Upper lobe of right lung (tissue), 1 donor: ENCODE measurements at places on chromosomes 2 and 18. TPM values are rescaled to one million over a fixed set of nuclear protein-coding genes. Genes with fewer than 3 reads are reported as not detected.
A peak's percentile ranks its signal among the peaks of the same experiment; 100 is the strongest.

GRCh38 chr18:41660654-41661053 lies 294.4 kb upstream of the PIK3C3 start:
- no peaks in the 10 kb centered on the region for H3K4me1 ChIP-seq
- no peak overlapping the region for H3K27ac ChIP-seq
- DNase-seq: no peak
- H3K27me3 ChIP-seq: no peaks in the 10 kb centered on the region

DNA sequence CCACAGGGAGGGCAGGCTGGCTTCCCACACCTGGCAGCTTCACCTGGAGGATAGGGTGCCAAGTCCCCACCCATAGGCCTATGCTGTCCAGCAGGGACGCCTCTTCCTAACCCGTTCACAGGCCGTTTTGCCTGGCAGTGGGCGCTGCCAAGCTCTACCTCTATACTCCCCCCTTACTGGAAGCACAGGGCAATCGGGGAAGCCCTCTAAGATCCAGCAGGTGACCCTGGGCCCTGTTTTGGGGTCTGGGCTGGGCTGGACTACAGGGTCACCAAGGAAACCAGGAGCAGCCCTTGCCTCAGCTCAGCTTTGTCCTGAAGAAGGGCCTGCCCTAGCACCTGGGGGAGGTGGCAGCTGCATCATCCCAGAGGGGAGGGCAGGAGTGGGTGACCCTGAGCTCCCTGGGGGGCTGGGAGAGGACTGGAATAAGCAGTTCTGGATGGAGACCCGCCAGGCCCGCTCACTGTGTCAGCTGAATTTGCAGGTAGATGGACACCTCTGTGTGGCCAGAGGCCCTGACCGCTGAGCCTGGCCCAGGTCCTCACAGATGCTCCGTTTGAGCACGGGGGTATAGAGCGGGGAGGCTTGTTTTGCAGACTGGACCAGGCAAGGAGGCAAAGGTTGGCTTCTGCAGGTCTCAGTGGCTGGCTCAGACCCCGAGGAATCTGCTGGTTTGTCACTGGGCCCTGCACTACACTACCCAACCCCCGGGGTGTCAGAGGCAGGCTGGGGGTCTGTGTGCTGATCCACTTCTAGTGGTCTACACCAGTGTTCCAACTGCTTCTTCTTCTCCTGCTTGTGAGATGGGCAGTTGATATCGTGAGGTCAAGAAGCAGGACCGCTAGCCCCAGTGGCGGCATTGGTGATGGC lies 163.1 kb downstream of the ASB1 start:
- no peak overlapping the region for H3K4me3 ChIP-seq
- H3K36me3 ChIP-seq: no peaks in the 10 kb centered on the region
- H3K27ac ChIP-seq: no peak overlapping the region
- H3K4me1 ChIP-seq: no peaks in the 10 kb centered on the region

DNA sequence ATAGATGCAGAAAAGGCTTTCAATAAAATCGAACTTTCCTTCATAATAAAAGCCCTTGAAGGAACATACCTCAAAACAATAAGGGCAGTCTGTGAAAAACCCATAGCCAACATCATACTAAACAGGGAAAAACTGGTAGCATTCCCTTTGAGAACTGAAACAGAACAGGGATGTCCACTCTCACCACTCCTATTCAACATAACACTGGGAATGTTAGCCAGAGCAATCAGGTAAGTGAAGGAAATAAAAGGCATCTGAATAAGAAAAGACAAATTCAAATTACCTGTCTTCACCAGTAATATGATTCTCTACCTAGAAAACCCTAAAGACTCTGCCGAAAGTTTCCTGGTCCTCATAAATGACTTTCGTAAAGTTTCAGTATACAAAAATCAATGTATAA lies 861.0 kb upstream of the VRK2 start:
- no peaks in the 10 kb centered on the region for H3K27me3 ChIP-seq
- H3K4me1 ChIP-seq: no peaks in the 10 kb centered on the region

DNA sequence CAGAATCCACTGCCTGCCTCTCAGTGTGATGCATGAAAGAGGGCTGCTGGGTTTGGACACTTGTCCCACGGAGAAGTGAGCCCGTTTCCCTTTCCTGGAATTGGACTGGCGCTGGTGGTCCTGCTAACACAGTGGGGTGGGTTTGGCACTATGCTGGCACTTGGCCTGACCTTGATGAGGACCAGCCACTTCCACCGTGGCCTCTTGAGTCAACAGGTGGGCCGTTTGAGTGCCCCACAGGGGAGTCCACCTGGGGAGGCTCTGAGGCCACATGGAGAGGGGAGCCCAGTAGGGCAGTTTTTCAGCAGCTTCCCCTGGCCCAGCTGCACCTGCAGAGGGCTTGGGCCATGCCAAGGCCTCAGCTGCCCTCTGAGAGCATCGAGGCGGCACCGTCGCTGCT lies 56.5 kb downstream of the MBP start:
- no peak overlapping the region for H3K27ac ChIP-seq
- H3K4me3 ChIP-seq: no peak overlapping the region
- peaks cover 59% of the 10 kb centered on the region for H3K4me1 ChIP-seq
- no peaks in the 10 kb centered on the region for H3K27me3 ChIP-seq
- no peak for DNase-seq

KCNJ3 gene
- not detected for total RNA-seq

- no peak overlapping the region for H3K4me3 ChIP-seq
- no peak for DNase-seq
- H3K4me1 ChIP-seq: peaks cover 6% of the 10 kb centered on the region
- H3K27ac ChIP-seq: no peak overlapping the region
Measured at GRCh38 chr2:204573221-204573620, 27.9 kb downstream of the PARD3B start.

GRCh38 chr2:5914811-5915611 lies 222.8 kb downstream of the SOX11 start:
- no peak for DNase-seq
- no peak overlapping the region for H3K27ac ChIP-seq
- no peaks in the 10 kb centered on the region for H3K4me1 ChIP-seq
- no peaks in the 10 kb centered on the region for H3K27me3 ChIP-seq
- no peaks in the 10 kb centered on the region for H3K36me3 ChIP-seq
- no peak overlapping the region for H3K4me3 ChIP-seq

DNA sequence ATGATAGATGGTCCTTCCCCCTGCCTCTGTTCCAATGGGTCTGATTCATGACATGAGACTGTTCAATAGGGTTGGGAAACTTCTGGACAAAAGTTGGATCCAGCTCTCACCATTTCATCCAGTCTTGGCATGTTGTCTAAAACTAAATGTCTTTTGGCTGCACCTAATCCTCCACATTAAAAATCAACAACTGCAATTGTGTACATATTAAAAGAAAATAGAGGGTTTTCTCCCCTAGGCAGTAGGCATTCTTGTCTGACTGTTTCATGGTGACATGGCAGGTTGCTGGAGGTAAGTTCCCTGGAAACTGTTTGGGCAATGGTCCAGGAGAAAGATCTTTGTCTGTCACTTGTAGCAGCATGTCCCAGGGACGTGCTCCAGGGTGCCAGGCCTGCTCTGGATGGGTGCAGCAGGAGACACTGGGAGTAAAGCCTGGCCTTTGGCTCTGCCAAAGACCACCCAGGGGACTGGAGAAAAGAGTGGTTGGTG lies 135.8 kb downstream of the TCF4 start:
- H3K27me3 ChIP-seq: no peaks in the 10 kb centered on the region
- no peaks in the 10 kb centered on the region for H3K36me3 ChIP-seq
- DNase-seq: no peak
- H3K27ac ChIP-seq: no peak overlapping the region
- H3K4me3 ChIP-seq: no peak overlapping the region

SERPINB12 gene
- not detected for total RNA-seq

MAL gene
- total RNA-seq: 21.2 TPM

DNA sequence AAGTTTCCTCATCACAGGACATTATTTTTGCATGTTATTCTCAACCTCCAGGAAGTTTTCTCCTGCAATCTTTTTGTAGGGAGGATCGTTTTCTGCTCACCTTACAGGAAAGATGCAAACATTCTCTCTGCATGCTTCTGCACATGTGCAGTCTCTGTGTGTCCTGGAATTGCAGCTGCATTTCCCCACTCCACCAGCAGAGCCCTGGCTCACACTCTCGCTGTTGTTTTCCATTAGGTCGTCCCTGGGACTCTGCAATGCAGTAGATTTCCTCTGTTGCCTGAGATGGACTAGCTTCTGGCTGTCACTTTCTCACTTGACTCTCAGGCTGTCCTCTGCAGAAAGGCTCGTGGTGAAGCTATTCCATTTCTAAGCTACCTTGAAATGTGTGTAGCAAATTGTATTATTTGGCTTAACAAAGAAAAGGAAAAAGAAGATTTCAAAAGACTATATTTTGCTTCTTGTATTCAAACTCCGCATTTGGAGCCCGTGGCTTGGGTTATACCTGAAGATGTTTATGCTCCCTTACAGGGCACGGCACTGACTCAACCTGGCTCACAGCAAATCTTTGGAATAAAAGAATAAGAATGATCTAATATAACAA lies 346.7 kb downstream of the RAD51AP2 start:
- H3K27ac ChIP-seq: no peak overlapping the region
- no peaks in the 10 kb centered on the region for H3K4me1 ChIP-seq
- H3K27me3 ChIP-seq: no peaks in the 10 kb centered on the region
- H3K36me3 ChIP-seq: no peaks in the 10 kb centered on the region

DNA sequence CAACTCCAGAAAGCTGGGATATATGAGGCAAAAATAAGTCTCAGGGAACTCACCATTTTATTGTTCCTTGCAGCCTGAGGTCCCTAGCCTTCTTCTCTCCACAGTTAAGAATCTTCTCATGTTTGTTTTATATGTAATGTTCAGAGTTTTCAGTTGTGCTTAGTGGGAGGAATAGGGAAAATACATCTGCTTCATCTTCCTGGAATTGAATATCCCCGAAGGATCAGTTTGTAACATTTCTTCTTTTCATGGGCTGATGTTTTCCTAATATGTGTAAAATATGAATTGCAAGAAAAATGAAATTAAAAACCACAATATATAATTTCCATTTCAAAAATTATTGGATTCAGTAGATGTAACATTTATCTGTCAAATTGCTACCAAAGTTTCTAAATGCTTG lies 8.0 kb downstream of the GALNT1 start:
- H3K27ac ChIP-seq: no peak overlapping the region
- H3K4me3 ChIP-seq: no peak overlapping the region
- H3K36me3 ChIP-seq: no peaks in the 10 kb centered on the region
- no peak for DNase-seq
- no peaks in the 10 kb centered on the region for H3K27me3 ChIP-seq

DNA sequence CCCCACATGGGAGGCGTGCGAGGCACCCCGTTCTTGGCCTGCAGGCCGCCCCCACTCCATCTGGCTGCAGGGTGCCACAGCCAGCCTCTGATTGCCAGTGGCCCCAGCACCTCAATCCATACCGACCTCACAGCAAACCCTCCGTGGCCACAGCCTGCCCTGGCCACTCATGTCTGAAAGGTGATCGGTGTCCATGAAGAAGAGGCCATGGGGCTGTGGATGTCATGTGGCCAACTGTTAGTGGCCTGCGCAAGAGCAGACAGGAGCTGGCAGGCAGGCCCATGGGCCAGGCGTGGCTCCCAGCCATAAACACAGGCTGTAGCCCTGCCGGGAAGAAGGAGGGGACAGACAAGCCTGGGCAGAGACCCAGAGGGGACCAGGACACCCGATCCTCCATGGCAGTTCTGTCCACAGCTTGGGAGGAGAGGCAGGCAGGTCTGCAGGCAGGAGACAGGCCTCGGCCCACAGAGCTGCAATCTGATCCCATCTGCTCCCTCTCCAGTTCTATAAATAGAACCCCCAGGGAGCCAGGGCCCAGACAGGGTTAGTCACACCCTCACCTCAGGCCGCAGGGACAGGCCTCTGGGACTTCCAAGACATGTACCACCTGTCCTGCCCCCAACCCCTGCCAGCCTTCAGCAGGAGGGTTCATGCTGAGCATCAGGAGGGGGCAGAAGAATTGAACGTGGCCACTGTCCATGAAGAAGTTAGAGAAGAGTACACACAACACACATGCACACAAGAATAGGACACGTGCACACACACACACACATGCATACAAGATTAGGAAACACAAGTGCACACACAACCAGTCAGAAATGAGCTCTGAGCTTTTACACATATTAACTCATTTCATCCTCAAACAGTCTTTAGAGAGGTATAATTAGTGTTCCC lies 16.9 kb downstream of the STEAP3 start:
- H3K4me1 ChIP-seq: peaks cover 14% of the 10 kb centered on the region
- peak; percentile 79 for DNase-seq
- H3K36me3 ChIP-seq: no peaks in the 10 kb centered on the region
- no peak overlapping the region for H3K27ac ChIP-seq
- H3K4me3 ChIP-seq: no peak overlapping the region

DNA sequence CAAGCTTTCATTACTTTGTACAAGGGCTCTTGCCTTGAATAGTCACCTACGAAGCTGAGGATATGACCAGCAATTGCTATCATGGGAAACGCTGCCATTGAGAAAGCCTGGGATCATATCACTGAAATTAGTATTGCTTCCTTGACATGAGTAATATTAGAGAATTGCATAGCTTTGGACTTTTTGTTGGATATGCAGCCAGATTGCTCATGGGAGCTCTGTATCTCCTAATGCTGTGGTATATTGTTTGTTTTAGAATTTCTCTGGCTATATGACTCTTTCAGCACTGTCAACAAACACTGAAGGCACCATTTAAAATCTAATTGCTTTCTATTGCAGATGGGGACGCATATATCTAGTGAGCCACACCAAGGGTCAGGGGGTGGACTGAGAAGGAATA lies 80.0 kb upstream of the WDSUB1 start:
- DNase-seq: no peak
- no peaks in the 10 kb centered on the region for H3K4me1 ChIP-seq
- no peaks in the 10 kb centered on the region for H3K27me3 ChIP-seq
- peaks cover 82% of the 10 kb centered on the region for H3K36me3 ChIP-seq

DNA sequence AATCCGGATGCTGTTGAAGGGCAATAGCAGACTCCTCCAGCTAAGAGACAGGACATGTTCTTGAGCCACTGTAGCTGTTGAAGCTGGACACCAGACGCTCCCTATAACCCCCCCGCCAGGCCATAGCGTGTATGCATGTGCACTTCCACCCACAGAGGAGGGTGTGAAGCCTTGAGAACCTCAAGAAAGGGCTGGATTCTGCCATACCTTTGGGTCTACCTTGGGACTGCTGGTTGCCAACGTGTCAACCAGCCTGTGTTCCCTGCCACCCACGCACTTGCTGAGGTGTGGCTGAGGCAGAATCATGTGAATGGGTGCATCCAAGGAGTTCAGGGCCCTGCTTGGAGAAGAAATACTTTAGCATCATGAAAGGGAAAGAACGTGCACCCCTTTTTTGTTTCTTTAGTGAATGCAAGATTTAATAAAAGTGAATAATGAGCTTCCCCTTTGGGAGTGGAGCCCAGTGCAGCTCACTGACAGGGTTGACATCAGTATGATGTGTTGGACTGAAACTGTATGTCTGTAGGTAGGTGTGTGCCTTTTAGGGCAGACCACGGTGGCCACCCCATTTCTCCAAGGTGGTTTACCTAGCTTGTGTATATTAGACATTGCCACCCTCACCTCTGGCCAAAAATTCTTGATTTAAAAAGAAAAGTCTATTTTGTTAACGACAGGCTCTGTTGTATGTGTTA lies 198.3 kb downstream of the MGAT5 start:
- no peak for DNase-seq
- H3K36me3 ChIP-seq: no peaks in the 10 kb centered on the region
- H3K4me1 ChIP-seq: no peaks in the 10 kb centered on the region
- no peak overlapping the region for H3K4me3 ChIP-seq
- no peaks in the 10 kb centered on the region for H3K27me3 ChIP-seq
